ENCODE measurements at places on chromosomes 4 and X. TPM values are rescaled to one million over a fixed set of nuclear protein-coding genes. Genes with fewer than 3 reads are reported as not detected.

The HSFX2 gene
- 0.54 TPM for total RNA-seq

The KCNIP4 gene
- total RNA-seq: not detected

The EFHC2 gene
- total RNA-seq: not detected

GRCh38 chr4:70802928-70803580 is 36.6 kb downstream of the GRSF1 start:
- no peaks in the 10 kb centered on the region for H3K27me3 ChIP-seq
- H3K36me3 ChIP-seq: peaks cover 8% of the 10 kb centered on the region
- H3K4me1 ChIP-seq: no peaks in the 10 kb centered on the region
- no peak for DNase-seq
- no peak overlapping the region for H3K4me3 ChIP-seq

DNA sequence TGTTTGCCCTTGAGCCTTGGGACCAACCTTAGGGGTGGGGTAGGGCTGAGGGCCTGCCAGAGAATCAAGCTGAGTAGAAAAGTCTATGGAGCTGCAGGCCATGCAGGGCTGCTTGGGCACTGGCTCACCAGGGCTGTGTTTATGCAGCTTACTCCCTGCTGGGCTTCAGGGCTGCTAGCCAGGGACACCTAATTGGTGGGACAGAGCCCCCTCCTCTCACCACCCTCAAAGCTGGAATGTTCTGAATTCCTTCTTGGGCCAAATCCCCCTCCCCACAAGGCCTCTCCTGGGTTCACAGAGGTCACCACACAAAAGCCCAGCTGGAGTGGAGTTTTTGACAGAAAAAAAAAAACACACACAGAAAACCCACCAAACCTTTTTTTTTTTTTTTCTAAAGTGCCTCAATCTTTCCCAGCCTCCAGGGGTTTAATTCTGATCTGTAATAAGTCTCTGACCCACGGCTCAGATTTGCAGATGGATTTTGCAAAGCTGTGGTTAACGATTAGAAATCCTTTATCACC is at the start of gene CLDN2:
Gene CLDN2, plus strand, starts transcription at position 471 of the 521 bp plus-strand sequence. CDS start 7,827 bp downstream, outside the sequence.
- H3K27me3 ChIP-seq: no peaks in the 10 kb centered on the region
- no peaks in the 10 kb centered on the region for H3K4me1 ChIP-seq
- no peak within 1 kb of the TSS for H3K4me3 ChIP-seq
- no peak within 1 kb of the TSS for H3K27ac ChIP-seq
- H3K36me3 ChIP-seq: no peaks in the 10 kb centered on the region

DNA sequence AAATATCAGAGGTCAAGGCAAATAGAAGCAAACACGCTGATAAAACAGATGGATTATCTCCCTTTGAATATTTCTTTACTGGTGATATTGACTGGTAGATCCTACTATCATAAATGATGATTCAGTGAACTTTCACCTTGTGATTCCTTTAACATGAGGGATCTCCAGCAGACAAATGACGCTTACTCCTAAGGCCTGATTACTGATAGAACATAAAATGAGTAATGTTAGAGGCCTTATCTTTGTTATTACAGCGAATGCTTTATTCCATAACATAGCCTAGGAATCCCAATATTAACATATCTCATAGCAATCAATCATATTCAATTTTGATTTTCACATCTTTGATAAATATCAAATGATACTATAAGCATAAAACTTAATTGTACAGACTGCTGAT is 152.3 kb downstream of the SLC10A7 start:
- no peak for DNase-seq
- no peak overlapping the region for H3K27ac ChIP-seq
- H3K4me3 ChIP-seq: no peak overlapping the region

DNA sequence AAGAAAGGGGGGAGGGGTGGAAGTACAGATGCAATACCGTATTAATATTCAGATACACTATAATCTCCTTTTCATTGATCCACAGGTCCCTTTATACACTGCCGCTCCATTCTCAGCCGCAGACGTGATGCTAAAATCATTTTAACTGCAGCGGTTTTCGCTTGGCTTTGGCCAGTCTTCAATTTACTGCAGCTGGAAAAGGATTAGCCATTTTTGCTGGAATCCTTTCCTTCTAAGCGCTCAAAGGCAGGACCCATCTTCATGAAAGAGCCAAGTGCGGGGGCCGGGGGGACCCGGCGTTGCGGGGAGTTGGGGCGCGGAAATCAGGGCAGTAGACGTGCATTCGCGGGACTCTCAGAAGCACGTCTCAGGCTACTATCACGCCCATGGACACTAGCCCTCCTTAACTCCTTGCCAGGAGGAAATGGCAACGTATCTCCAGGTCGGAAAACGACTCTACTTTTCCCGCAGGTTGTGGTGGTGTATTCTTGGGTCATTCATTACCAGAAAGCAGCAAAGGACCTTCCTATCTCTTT is 1.7 kb upstream of the PCDH10 start:
- H3K36me3 ChIP-seq: no peaks in the 10 kb centered on the region
- H3K27ac ChIP-seq: peak overlapping the region; percentile 66
- H3K4me3 ChIP-seq: peak overlapping the region; percentile 80
- peaks cover 3% of the 10 kb centered on the region for H3K4me1 ChIP-seq
- no peak for DNase-seq

Data from thoracic aorta (tissue), 2 donors.